ENCODE measurements at places on chromosomes 6 and 20.

DNA sequence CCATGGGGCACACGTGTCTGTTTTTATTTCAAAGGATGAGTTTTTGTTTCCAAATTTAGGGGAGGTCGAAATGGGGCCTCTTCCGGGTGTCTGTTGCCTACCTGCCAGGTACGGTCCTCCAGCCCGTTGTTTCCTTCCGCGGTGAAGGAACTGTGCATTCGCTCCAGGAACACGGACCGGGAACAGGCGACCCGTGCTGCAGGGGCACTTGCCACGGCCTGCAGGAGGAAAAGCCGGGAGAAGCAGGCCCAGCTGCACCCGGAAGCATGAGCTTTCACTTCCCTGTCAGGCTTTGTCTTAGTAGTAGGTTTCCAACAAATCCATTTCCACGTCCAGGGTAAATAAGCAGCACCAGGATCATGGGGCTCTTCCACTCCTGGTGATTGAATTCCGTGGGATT, 17.0 kb upstream of the NPEPL1 start:
- DNase-seq: no peak

GRCh38 chr20:31992086-31992485, 18.2 kb upstream of the CCM2L start:
- DNase-seq: no peak

DNA sequence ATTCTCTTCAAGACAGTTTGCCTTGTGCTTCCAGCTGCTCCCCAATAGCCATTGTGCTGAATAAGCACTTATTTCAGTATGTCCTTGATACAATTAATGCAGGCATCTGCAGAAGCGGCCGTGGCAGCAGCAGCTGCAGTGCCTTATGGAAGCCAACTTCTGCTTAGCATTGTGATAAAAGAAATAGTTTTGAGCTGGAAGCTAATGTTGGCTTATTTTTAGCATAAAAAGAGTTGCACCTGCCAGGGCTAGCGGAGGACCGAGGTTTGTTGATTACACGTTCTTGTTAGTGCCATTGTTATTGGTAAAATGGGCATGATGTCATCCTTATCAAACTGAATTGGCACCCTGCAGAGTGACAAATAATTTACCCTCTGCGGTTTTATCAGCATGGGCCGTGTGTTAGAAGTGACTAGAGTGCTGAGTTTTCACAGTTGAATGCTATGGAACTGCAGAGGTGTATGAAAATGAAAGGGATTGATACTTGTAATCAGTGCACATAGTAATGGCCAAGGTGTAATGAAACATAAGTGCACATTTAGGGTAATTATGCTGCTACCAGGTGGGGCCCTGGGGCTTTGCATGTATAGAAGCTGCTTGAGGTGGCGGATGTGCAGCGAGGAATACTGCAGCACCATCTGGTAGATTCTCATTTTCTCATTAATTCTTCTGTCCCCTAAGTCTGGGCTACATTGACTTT, 334.3 kb downstream of the CDKAL1 start:
- DNase-seq: no peak

GRCh38 chr20:46494077-46494476, 19.3 kb downstream of the ZNF334 start:
- no peak for DNase-seq

DNA sequence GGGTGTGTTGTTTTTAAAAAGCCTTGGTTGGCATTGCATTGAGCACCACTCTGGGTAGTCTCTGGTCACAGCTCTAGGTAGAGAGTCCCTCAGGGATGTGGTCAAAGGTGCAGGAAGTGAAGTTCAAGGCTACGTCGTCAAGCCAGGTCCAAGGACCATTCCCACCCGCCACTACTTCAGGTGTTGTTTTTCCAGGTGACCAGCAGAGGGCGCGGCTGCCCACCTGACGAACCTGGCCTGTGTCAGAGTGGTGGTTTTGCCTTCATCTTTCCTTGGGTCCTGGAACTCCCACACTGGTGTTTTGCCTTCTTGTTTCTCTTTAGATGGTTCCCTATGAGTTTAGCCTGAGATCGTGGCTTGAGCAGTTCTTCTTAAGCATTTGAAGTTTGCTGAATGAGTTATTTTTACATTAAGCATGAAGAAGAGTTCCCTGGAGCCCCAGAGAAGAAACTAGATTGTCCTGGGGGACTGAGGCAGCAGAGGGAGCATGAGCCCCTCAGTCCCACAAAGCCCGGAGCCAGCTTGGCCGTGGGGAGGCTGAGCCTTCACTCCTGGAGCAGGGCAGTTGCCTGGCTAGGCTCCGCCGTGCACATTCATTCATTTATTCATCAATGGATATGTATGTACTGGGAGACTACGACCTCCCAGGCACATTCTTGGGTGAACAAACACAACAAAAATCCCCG, 5.6 kb upstream of the PHACTR3 start:
- no peak for DNase-seq

GRCh38 chr6:107869871-107870270, 45.8 kb upstream of the SCML4 start:
- no peak for DNase-seq

- no peak for DNase-seq
Observed at GRCh38 chr6:138769102-138769676, 4.4 kb upstream of the CCDC28A start.

DNA sequence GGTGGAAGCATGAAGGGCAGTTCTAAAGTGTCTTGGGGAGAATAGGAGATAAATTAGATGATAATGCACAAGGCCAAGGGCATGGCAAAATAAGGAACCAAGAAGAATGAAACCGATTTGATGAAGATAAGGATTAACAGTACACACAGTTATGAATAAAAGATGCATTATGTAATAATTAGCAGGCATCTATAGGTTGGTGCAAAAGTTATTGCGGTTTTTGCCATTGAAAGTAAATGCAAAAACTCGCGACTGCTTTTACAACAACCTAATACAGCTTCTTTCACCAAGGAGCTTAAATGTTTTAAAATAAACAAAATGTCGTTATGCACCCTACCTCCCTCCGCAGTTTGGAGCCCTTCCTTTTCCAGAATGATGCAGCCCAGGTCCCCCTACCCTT, 29.0 kb downstream of the MAS1 start:
- no peak for DNase-seq

GRCh38 chr20:53872561-53873229, 197.7 kb downstream of the BCAS1 start:
- DNase-seq: no peak

DNA sequence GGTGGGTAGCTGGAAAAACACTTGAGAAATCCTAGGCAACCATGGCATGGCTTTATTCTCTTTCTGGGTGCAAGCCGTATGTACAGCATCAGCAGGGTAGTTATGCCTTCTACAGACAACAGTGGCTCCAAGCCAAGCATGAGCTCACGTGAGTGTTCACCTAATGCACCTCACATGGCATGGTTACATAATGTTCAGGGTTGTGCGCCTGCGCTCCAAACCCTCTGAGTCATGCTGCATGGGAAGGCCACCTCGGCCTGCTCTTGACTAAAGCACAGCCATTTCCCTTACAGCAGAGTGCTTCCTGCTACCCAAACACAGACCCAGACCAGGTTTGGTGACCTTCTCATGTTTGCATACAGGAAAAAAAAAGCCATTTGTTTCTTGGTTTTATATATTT, 96.2 kb downstream of the VIP start:
- DNase-seq: no peak

DNA sequence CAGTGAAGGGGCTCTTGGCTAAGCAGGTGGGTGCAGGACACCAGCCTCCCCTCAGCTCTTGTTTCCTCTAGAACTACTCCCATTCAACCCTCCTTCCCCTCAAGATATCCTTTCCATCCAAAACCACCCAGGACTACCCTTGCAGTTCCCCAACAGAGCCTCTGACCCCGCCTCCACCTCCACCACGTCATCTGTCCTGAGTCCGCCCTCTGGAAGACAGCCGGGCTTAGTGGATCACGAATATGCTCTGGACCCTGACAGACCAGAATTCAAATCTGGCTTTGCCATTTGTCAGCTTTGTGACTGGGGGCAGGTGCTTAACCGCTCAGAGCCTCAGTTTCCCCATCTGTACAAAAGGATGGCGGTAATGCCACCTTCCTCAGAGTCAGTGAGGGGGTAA, 31.4 kb downstream of the TFEB start:
- DNase-seq: no peak

GRCh38 chr20:8309634-8310033, 177.6 kb downstream of the PLCB1 start:
- DNase-seq: no peak

GRCh38 chr6:33604941-33605854, 15.9 kb upstream of the ITPR3 start:
- DNase-seq: no peak

DNA sequence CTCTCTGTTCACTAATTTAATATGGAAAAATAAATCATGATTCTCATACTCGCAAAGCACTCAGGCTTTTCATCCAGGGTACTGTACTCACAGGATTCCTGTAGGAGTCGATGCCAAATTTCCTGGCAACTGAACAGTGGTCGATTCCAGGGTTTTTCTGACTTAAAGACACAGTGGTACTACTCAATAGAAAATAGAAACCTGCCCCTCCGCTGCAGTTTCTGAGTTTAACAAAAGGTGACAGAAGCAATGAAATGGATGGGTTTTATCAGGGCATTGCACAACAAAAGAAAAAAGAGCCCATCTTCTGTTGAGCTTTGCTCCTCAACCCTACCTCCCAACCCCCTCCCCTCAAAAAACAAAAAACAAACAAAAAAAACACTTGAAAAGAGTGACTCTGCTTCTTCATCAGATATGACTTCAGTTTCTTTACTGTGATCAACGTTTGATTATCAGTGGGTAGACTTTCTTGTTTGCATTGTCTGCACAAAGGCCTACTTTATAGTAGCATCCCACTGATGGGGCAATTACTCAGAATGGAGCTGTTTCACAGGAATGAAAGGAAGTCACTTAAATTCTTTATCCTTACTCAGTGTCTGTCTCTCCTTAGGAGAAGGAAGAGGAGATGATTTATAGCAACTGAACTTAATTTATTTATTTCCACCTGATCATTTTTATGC, 96.2 kb upstream of the FOXO3 start:
- DNase-seq: no peak

- peak; percentile 77 for DNase-seq
Observed at GRCh38 chr20:32743237-32744112, at the start of gene COMMD7. Gene COMMD7 (minus strand): TSS chr20:32743467. CDS start chr20:32743391, 76 bp downstream.

DNA sequence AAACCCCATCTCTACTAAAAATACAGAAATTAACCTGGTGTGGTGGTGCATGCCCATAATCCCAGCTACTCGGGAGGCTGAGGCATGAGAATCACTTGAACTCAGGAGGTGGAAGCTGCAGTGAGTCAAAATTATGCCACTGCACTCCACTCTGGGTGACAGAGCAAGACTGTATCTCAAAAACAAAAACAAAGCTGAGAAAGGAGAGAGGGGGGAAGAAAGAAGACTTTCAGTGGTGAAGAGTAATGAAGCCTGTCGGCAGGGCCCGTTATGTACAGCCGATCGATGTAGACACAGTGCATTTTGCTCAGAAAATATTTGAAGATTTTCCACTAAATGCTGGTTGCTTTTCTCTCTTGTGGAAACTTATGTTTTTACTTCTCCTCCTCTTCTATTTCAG, 13.8 kb downstream of the VAPB start:
- DNase-seq: no peak

- DNase-seq: no peak
Observed at GRCh38 chr6:114471450-114471849, 128.6 kb upstream of the HS3ST5 start.

- no peak for DNase-seq
Observed at GRCh38 chr6:85115376-85115775, 334.5 kb upstream of the NT5E start.

GRCh38 chr6:163667372-163668060, 253.0 kb downstream of the QKI start:
- DNase-seq: no peak

DNA sequence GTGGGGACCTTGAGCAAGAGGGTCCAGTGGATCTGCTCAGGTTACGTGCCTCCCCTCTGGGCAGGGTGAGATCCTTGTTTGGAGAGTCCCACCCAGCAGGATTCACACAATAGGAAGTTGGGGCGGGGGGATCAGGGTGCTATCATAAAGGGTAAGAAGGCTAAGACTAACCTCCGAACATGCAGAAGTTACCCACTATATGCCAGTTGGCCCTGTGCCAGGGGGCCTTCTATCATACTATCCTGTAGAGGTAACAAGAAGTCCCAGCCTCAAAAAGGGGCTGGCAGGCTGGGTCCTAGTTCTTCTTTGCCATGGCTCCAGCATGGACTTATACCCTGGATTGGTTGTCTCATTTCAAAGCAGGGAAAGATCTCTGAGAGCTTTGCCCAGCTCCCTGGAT, 94.1 kb downstream of the CDH26 start:
- no peak for DNase-seq

GRCh38 chr6:76742919-76743318, 670.5 kb upstream of the IMPG1 start:
- DNase-seq: no peak

GRCh38 chr20:42309050-42309449, 690.9 kb upstream of the CHD6 start:
- no peak for DNase-seq

DNA sequence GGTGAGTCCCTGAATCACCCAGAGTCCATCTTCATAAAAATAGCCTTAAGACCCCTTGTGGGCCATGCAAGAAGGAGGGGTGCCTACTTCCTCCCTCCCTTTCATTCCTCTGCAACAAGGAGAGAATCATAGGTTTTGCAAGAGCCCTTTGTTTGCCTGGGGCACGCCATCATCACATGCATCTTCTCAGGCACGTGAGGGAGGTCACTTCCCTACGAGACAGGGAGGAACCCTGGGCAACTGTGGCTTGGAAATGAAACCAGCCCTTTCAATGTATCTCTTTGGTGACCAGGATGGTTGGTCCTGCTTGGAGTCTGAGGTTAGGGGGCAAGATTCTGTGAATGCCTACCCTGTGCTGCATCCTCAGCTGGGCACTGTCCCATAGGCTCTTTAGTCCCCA, 194.8 kb downstream of the MAFB start:
- peak; percentile 69 for DNase-seq

- DNase-seq: no peak
Observed at GRCh38 chr6:82179415-82179814, 68.1 kb downstream of the IBTK start.

GRCh38 chr6:85343428-85343827, 106.5 kb upstream of the NT5E start:
- no peak for DNase-seq

GRCh38 chr6:30325873-30326525, 728 bp upstream of the TRIM39 start:
- peak; percentile 76 for DNase-seq

DNA sequence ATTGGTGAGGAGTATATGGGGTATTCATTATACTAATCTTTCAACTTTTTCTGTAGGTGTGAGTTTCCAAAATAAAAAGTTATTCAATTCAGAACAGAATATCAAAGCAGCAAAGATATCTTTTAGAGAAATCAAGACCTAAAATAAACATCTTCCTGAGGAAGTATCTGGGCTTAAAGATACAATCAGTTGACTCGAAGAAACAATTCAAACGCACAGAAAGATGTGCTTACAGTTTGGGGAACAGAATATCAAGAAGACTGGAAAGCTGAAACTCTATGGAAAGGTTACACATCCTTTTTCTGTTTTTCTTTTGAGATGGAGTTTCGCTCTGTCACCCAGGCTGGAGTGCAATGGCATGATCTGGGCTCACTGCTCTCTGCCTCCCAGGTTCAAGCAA, 36.2 kb upstream of the SAYSD1 start:
- DNase-seq: no peak

- DNase-seq: peak; percentile 68
Observed at GRCh38 chr6:1602049-1602713, 7.5 kb upstream of the FOXC1 start.

Measured in coronary artery (tissue), 2 donors.